ENCODE measurements at places on chromosomes 3 and 15. TPM values are rescaled to one million over a fixed set of nuclear protein-coding genes. Genes with fewer than 3 reads are reported as not detected.

GRCh38 chr3:25690768-25691533, 26.2 kb upstream of the TOP2B start:
- H3K4me1 ChIP-seq: peaks cover 8% of the 10 kb centered on the region
- H3K27ac ChIP-seq: no peak overlapping the region
- H3K27me3 ChIP-seq: no peaks in the 10 kb centered on the region
- no peak overlapping the region for H3K4me3 ChIP-seq
- H3K36me3 ChIP-seq: no peaks in the 10 kb centered on the region
- no peak for DNase-seq

GRCh38 chr15:68488290-68488689, 56.3 kb upstream of the ITGA11 start:
- no peaks in the 10 kb centered on the region for H3K27me3 ChIP-seq
- H3K36me3 ChIP-seq: no peaks in the 10 kb centered on the region
- no peak for DNase-seq
- no peak overlapping the region for H3K27ac ChIP-seq

DNA sequence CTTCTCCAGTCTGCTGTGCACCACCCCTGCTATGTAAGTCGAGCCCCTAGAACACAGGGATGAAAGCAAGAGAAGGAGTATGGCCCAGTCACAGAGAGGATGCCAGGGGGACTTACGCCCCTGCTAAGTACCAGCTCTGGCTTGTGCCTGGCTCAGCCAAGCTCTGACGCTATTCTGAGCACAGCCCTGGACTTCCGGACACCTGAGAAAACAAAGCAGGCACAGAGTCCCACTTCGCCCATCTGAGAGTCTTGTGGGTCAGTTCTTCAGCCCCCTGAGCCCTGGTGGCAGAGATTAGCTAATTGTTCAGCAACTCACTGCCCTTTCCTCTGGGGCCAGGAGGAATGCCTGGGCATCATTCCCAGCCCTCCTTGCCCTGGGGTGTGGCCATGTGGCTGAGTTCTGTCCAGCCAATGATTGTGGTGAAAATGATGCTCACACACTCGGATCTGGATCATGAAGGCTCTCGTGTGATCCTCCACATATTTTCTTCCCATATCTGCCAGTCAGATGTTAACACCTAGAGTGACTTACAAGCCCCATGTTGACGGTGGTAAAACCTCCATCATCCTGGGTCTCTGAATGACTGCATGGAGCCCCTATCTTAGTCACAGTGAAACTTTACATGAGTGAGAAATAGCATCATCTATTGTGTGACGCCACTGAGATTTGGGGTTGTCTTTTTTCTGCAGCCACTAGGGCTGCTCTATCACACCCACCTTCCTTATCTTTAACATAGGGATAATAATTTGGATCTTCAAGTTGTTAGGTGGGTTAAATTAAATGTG, 105.7 kb downstream of the TPRA1 start:
- no peaks in the 10 kb centered on the region for H3K4me1 ChIP-seq
- H3K27ac ChIP-seq: no peak overlapping the region
- peaks cover 10% of the 10 kb centered on the region for H3K27me3 ChIP-seq
- DNase-seq: no peak
- no peaks in the 10 kb centered on the region for H3K36me3 ChIP-seq

DNA sequence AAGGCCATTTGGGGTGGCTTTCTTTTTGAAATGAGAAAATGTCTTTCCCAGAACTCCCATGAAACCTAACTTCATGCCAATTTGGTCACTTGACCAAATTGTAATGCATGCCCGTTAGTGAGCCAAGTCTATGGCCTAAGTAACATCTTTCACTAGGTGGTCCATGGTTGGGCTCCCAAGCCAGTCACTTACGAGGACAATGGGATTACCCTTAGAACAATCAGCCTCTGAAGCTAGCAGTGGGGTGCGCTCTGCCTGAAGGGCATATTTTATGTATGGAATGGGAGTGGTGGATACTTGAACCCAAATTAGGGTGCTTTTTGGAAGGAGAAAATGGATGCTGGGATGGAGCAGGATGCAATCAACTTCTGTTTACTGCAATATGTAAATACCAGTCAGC, 127.4 kb upstream of the GOLIM4 start:
- no peak overlapping the region for H3K27ac ChIP-seq
- no peaks in the 10 kb centered on the region for H3K36me3 ChIP-seq
- H3K4me3 ChIP-seq: no peak overlapping the region
- H3K27me3 ChIP-seq: no peaks in the 10 kb centered on the region
- no peak for DNase-seq
- no peaks in the 10 kb centered on the region for H3K4me1 ChIP-seq

- no peaks in the 10 kb centered on the region for H3K4me1 ChIP-seq
- H3K36me3 ChIP-seq: no peaks in the 10 kb centered on the region
- no peaks in the 10 kb centered on the region for H3K27me3 ChIP-seq
- DNase-seq: no peak
- no peak overlapping the region for H3K4me3 ChIP-seq
Observed at GRCh38 chr15:47412136-47412535, 305.2 kb upstream of the SEMA6D start.

DNA sequence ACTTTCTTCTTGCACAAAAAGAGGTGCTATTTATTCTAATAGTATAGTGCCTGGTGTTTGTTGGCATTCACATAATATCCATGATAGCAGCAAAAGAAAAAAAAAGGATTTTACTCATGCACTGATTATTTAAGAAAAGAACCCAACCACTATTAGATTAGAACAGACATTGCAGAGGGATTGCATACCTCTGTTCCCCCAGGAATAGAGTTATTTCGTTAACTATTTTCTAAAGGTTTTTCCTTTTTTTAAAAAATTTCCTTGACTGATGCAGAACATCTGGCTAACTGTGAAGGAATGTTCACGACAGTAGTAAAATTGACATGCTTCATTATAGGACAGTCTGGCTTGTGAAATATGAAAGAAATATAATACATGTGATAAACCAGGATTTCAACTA, 136.6 kb upstream of the PTX3 start:
- no peak for DNase-seq
- no peak overlapping the region for H3K27ac ChIP-seq
- H3K27me3 ChIP-seq: no peaks in the 10 kb centered on the region
- H3K4me1 ChIP-seq: no peaks in the 10 kb centered on the region
- H3K4me3 ChIP-seq: no peak overlapping the region

DNA sequence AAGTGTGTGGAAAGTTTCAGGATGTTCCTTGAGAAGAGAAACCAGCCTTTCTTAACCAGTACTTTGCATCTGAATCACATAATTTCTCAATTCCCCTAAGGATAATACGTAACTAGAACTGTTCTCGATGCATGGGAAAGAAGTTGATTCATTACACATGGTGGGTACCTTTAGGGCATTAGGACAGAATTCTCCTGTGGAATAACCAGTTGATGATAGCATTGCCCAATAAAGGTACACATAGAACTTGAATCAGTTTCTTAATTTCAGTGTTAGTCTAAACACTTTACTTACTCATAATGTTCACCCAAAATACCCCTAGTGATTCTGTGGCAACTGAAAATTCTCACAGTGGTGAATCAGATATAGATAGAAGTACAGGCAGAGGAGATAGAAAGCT, 1030.9 kb downstream of the ROBO1 start:
- DNase-seq: no peak
- H3K27me3 ChIP-seq: no peaks in the 10 kb centered on the region
- H3K36me3 ChIP-seq: no peaks in the 10 kb centered on the region
- no peak overlapping the region for H3K27ac ChIP-seq
- no peaks in the 10 kb centered on the region for H3K4me1 ChIP-seq

ABHD2 gene
- 27.0 TPM for polyA plus RNA-seq

GREM1 gene
- not detected for polyA plus RNA-seq

CILP gene
- not detected for polyA plus RNA-seq

All from CD14-positive monocyte (primary cell).